Aortic smooth muscle cell (primary cell): ENCODE measurements at places on chromosomes 3 and 15. TPM values are rescaled to one million over a fixed set of nuclear protein-coding genes. Genes with fewer than 3 reads are reported as not detected.

IL5RA gene
- total RNA-seq: not detected in 2 replicates

KLHDC8B gene
- total RNA-seq: 28.8 and 32.0 TPM in 2 replicates

SPSB4 gene
- under 0.01 TPM in 1 of 2 replicates, not detected in the other for total RNA-seq

EFCC1 gene
- total RNA-seq: under 0.01 TPM in 1 of 2 replicates, not detected in the other

CCR9 gene
- total RNA-seq: not detected in 2 replicates

TIGIT gene
- under 0.01 and 0.13 TPM in 2 replicates for total RNA-seq

KNL1 gene
- 10.8 and 15.3 TPM in 2 replicates for total RNA-seq

CCDC9B gene
- 102 and 109 TPM in 2 replicates for total RNA-seq

CASR gene
- total RNA-seq: not detected in 2 replicates

CRTC3 gene
- 10.6 and 15.5 TPM in 2 replicates for total RNA-seq

OCA2 gene
- under 0.01 TPM in 1 of 2 replicates, not detected in the other for total RNA-seq

TNFSF10 gene
- 2.6 and 3.3 TPM in 2 replicates for total RNA-seq

FAM3D gene
- 0.13 and 0.19 TPM in 2 replicates for total RNA-seq

LCTL gene
- under 0.01 and 0.06 TPM in 2 replicates for total RNA-seq

PRRT3 gene
- total RNA-seq: 2.5 and 2.6 TPM in 2 replicates

ZNF80 gene
- 0.06 TPM in 1 of 2 replicates, not detected in the other for total RNA-seq

SLC38A3 gene
- not detected in 2 replicates for total RNA-seq

CHDH gene
- under 0.01 and 0.06 TPM in 2 replicates for total RNA-seq

SERPINI2 gene
- not detected in 2 replicates for total RNA-seq

CX3CR1 gene
- total RNA-seq: under 0.01 TPM in 2 replicates

FBLN2 gene
- total RNA-seq: 461 and 547 TPM in 2 replicates

RARRES1 gene
- 29.4 and 40.8 TPM in 2 replicates for total RNA-seq

TUSC7 gene
- total RNA-seq: not detected in 2 replicates

SLC9C1 gene
- total RNA-seq: 0.13 and 0.44 TPM in 2 replicates

BOC gene
- total RNA-seq: 2.3 and 5.0 TPM in 2 replicates

ITPKA gene
- 1.7 and 2.4 TPM in 2 replicates for total RNA-seq

GPR149 gene
- total RNA-seq: not detected in 2 replicates

LRRC34 gene
- total RNA-seq: 3.4 and 3.8 TPM in 2 replicates

ANKRD63 gene
- total RNA-seq: not detected in 2 replicates

RHOV gene
- 0.06 TPM in 1 of 2 replicates, not detected in the other for total RNA-seq

C2CD4A gene
- 0.06 and 0.26 TPM in 2 replicates for total RNA-seq

CHRNA7 gene
- total RNA-seq: 1.4 and 5.3 TPM in 2 replicates

RASGRF1 gene
- not detected in 2 replicates for total RNA-seq

NTRK3 gene
- 0.26 and 0.62 TPM in 2 replicates for total RNA-seq

MLF1 gene
- total RNA-seq: 5.4 and 6.7 TPM in 2 replicates

GHRL gene
- total RNA-seq: not detected in 2 replicates

CYP1A2 gene
- not detected in 2 replicates for total RNA-seq

HEG1 gene
- total RNA-seq: 81.5 and 146 TPM in 2 replicates

GPR156 gene
- 0.31 and 0.40 TPM in 2 replicates for total RNA-seq

DGKG gene
- 0.81 and 0.92 TPM in 2 replicates for total RNA-seq

LRRC2 gene
- 0.13 and 0.31 TPM in 2 replicates for total RNA-seq

ABHD17C gene
- 15.2 and 15.4 TPM in 2 replicates for total RNA-seq

SLC2A2 gene
- total RNA-seq: not detected in 2 replicates

PAQR5 gene
- 2.1 and 36.5 TPM in 2 replicates for total RNA-seq

HYAL1 gene
- total RNA-seq: 1.2 and 2.6 TPM in 2 replicates

SPESP1 gene
- total RNA-seq: 2.4 and 4.7 TPM in 2 replicates

RABL3 gene
- total RNA-seq: 13.2 and 16.0 TPM in 2 replicates

IL1RAP gene
- total RNA-seq: 16.8 and 19.0 TPM in 2 replicates

EXD1 gene
- total RNA-seq: not detected in 2 replicates

CLDN1 gene
- total RNA-seq: not detected in 2 replicates

C3orf80 gene
- 0.25 and 0.26 TPM in 2 replicates for total RNA-seq

UBAP1L gene
- total RNA-seq: 1.2 TPM in 2 replicates

GNAT1 gene
- total RNA-seq: not detected in 2 replicates

TGM4 gene
- 0.13 TPM in 1 of 2 replicates, not detected in the other for total RNA-seq
